Testis (tissue), 5 donors: ENCODE measurements at places on chromosomes 5 and 9. TPM values are rescaled to one million over a fixed set of nuclear protein-coding genes. Genes with fewer than 3 reads are reported as not detected.

GRCh38 chr5:76269259-76269931 is 133.7 kb upstream of the IQGAP2 start:
- no peak for DNase-seq
- no peaks in the 10 kb centered on the region for H3K27me3 ChIP-seq
- no peak overlapping the region for H3K27ac ChIP-seq
- H3K36me3 ChIP-seq, result no peaks in the 10 kb centered on the region

DNA sequence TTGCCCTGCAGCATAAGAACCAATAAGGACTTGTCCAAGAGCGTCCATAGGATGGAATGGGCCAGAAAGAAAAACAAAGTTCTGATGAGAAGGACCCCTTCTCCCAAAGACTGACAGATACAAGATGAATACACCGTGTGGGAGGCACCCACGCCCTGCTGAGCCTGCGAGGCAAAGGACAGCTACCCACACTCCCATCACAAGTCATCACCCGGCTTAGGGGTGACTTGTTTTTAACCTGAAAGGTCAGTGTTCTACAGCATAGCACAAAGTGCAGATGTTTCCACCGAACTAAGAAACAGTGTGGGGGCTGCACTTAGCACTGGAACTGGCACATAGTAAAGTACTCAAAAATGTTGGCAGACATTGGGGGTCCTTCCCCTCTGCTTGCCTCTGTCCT is 13.9 kb downstream of the TNIP1 start:
- H3K4me1 ChIP-seq, result peaks cover 41% of the 10 kb centered on the region
- H3K4me3 ChIP-seq, result no peak overlapping the region
- no peaks in the 10 kb centered on the region for H3K27me3 ChIP-seq
- no peak for DNase-seq
- no peaks in the 10 kb centered on the region for H3K36me3 ChIP-seq

- H3K27me3 ChIP-seq, result no peaks in the 10 kb centered on the region
- H3K27ac ChIP-seq, result no peak overlapping the region
- H3K4me1 ChIP-seq, result no peaks in the 10 kb centered on the region
These were observed 510.1 kb downstream of the NR2F1-AS1 start for GRCh38 chr5:93070938-93071337.

DNA sequence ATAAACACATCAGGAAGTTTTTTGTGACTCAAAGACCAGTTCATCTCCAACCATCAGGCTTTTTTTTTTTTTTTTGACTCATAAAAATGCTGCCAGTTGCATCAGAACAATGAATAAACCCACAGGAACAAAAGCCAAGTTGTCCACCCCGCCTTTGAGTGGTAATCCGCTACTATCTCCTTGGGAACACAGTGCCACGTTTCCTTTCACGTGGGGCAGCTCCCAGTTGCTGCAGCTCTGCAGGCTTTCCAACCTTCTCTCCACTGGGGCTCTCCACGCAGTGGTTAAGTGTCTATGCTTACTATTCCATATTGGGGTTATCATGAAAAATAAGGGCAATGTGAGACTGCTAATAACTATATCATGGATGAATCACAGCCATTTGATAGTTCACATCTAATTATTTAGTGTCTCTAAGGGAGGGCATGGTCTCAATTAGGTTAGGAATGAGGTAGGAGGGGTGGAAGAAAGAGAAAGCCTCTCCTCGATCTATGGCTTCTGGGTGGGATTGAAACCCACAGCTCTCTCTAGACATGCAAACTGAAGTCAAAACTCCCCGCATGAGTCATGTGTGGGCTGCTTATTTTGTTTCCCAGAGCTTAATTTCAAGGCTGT is 55.8 kb upstream of the ACTBL2 start:
- H3K27me3 ChIP-seq, result no peaks in the 10 kb centered on the region
- H3K4me1 ChIP-seq, result no peaks in the 10 kb centered on the region
- H3K36me3 ChIP-seq, result no peaks in the 10 kb centered on the region
- H3K4me3 ChIP-seq, result no peak overlapping the region
- peak; percentile 59 for DNase-seq

GRCh38 chr5:130400091-130400490 is 495.8 kb downstream of the CHSY3 start:
- no peaks in the 10 kb centered on the region for H3K27me3 ChIP-seq
- no peak overlapping the region for H3K27ac ChIP-seq
- no peak for DNase-seq
- H3K4me1 ChIP-seq, result no peaks in the 10 kb centered on the region
- no peak overlapping the region for H3K4me3 ChIP-seq

DNA sequence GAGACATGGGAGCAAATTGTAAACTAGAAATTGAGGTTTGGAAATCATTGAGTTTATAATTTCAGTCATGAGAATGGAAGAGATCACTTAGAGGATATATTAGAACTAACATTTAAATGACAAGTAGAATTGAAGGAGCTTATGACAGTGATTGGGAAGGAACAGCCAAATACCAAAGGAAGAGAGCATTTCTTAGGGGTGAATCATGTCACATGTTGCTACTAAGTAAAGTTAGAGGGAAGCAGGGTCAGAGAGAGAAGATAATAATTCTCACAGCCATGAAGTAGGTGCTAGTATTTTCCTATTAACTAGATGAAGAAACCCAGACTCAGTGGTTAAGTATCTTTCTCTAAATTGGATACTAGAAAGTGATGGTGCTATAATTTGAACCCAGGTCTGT is 59.3 kb downstream of the COMMD10 start:
- H3K27ac ChIP-seq, result no peak overlapping the region
- no peaks in the 10 kb centered on the region for H3K4me1 ChIP-seq
- H3K27me3 ChIP-seq, result no peaks in the 10 kb centered on the region

GRCh38 chr5:1789834-1790471 is 9.7 kb downstream of the MRPL36 start:
- H3K27ac ChIP-seq, result no peak overlapping the region
- H3K27me3 ChIP-seq, result no peaks in the 10 kb centered on the region
- H3K4me1 ChIP-seq, result no peaks in the 10 kb centered on the region
- no peaks in the 10 kb centered on the region for H3K36me3 ChIP-seq
- no peak for DNase-seq

DNA sequence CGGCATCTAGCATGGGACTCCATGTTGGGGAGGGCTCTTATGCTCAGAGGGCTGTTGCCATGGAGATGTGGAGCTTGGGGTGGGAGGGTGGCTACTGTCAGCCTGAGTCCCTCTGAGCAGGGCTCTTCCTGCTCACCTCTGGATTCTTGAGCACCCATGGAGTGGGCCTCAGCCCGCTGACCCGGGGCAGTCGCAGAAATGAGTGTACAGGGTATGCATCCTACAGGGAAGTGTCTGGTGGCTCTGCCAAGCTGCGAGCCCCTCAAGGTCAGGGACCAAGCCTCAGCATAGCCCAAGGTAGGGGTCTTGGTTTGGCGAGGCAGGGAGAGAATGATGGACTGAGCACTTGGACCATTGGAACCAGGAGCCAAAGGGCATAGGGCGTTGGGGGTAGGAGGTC is 104.1 kb downstream of the DAB2IP start:
- H3K4me3 ChIP-seq, result no peak overlapping the region
- no peaks in the 10 kb centered on the region for H3K36me3 ChIP-seq
- H3K4me1 ChIP-seq, result peaks cover 67% of the 10 kb centered on the region
- DNase-seq, result no peak

DNA sequence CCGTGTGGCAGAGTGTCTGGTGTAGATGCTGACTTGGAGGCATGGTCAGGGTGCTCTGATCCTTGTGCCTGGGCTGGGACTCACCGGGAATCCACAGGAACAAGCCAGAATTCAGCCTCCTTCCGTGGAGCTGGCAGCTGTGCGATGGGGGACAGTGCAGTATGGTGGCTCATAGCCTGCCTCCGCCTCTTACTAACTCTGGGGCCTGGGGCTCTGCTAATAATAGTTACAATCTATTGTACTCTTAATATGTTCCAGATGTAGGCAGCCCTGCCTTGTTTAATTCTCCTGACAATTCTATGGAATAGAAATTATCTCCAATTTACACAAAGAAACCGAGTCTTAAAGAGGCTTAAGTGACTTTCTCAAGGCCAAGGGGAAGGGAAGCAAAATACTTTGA is 77.6 kb downstream of the PCDH1 start:
- no peak for DNase-seq
- H3K27ac ChIP-seq, result no peak overlapping the region
- H3K27me3 ChIP-seq, result no peaks in the 10 kb centered on the region
- no peak overlapping the region for H3K4me3 ChIP-seq
- H3K36me3 ChIP-seq, result no peaks in the 10 kb centered on the region

DNA sequence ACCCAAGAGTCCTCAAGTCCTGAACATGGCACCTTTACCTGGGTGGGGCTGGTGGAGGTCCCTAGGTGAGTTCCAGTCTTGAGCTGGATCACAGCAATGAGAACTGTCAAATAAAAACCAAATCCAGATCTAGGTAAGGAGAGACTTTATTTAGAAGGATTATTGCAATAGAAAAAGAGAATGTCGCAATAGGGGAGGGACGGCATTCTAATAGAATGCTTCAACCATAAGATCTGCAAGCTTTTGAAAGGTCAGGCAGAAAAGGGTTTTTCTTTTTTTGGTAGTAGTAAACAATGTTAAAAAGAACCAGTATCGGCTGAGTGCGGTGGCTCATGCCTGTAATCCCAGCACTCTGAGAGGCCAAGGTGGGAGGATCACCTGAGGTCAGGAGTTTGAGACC is 5.2 kb upstream of the GCNT1 start:
- H3K27me3 ChIP-seq, result no peaks in the 10 kb centered on the region
- H3K36me3 ChIP-seq, result no peaks in the 10 kb centered on the region
- no peaks in the 10 kb centered on the region for H3K4me1 ChIP-seq
- H3K27ac ChIP-seq, result no peak overlapping the region
- no peak for DNase-seq

GRCh38 chr9:112327718-112328450 is 5.5 kb downstream of the PTBP3 start:
- H3K4me1 ChIP-seq, result peaks cover 4% of the 10 kb centered on the region
- no peak overlapping the region for H3K4me3 ChIP-seq
- H3K36me3 ChIP-seq, result no peaks in the 10 kb centered on the region
- no peak overlapping the region for H3K27ac ChIP-seq
- no peak for DNase-seq

DNA sequence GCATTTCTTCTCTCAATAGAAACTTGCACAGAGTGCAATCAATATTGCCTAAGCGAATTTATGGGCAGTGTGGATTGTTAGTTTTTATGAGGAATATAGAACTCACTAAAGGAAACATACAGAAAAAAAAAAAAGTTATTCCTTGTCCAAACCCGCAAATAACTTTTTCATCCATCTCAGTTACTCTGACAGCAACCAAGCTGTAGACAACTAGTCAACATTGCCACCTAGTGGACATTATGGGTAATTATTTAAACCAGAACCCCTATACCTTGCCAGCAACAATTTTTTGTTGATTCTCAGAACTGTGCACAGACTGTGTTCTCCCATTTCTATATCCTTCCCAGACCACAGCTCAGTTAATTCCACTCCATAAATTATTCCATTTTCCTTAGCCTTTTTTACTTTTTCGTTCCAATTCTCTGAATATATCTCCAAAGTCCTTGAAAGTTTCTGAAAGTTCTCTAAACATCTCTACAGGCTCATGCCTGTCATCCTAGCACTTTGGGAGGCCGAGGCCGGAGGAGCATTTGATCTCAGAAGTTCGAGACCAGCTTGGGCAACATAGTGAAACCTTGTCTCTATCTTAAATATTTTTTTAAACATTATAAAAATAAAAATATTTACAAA is 2.6 kb upstream of the AFAP1L1 start:
- H3K36me3 ChIP-seq, result no peaks in the 10 kb centered on the region
- H3K4me1 ChIP-seq, result no peaks in the 10 kb centered on the region
- H3K27me3 ChIP-seq, result no peaks in the 10 kb centered on the region
- no peak overlapping the region for H3K4me3 ChIP-seq
- no peak for DNase-seq

DNA sequence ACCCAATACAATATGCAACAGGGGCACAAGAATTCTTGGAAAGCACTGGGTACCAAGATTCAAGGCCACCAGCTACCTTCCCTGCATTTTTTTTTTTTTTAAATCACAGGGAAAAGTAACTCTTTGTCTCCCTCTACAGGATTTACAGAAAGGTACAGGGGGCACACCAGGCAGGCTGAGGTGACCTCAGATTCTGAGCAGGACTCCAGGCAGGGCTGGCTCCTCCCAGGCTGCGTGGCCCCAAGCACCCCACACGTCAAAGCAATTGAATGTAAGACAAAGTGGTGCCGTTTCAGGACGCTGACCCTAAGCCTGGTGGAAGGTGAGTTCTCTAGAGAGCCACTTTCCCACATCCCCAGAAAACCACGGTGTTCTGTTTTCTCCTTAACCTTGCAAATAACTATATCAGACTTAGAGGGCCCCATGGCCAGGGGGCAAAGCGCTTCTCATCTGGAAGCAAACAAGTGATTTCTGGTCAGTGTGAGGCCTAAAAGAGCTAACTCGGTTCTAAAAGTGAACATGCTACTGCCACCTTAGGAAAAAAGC is 222.6 kb downstream of the ROR2 start:
- H3K27me3 ChIP-seq, result no peaks in the 10 kb centered on the region
- H3K27ac ChIP-seq, result no peak overlapping the region
- no peaks in the 10 kb centered on the region for H3K4me1 ChIP-seq
- no peak for DNase-seq
- H3K4me3 ChIP-seq, result no peak overlapping the region

DNA sequence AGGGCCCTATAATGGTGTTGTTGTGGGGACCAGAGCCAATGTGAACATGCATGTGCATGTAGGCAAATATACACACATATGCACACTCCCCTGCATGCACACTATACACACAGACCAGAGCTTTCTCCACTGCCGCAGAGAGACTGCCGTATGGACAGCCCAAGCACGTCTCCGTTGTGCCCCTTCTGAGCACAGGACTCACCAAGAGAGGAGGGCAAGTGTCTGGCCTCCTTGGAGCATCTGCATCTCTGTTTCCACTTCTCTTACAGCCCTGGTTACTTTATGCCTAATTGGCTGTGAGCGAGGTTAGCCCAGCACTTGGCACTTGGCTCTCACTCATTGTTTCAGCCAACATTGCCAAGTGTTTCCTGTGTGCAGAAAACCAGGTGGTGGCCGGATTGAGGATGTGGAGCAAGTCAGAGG is 30.4 kb downstream of the CSF2 start:
- H3K27ac ChIP-seq, result no peak overlapping the region
- DNase-seq, result no peak
- H3K4me1 ChIP-seq, result peaks cover 7% of the 10 kb centered on the region
- no peaks in the 10 kb centered on the region for H3K27me3 ChIP-seq
- H3K4me3 ChIP-seq, result no peak overlapping the region

GRCh38 chr5:98968056-98968564 is 39.3 kb upstream of the CHD1 start:
- no peak overlapping the region for H3K4me3 ChIP-seq
- DNase-seq, result no peak
- no peak overlapping the region for H3K27ac ChIP-seq
- H3K36me3 ChIP-seq, result no peaks in the 10 kb centered on the region

GRCh38 chr5:124001036-124001615 is 489.1 kb downstream of the CSNK1G3 start:
- H3K27me3 ChIP-seq, result no peaks in the 10 kb centered on the region
- H3K36me3 ChIP-seq, result no peaks in the 10 kb centered on the region
- no peak overlapping the region for H3K4me3 ChIP-seq
- H3K27ac ChIP-seq, result no peak overlapping the region
- DNase-seq, result no peak

GRCh38 chr5:8827696-8828095 is 718.2 kb downstream of the SEMA5A start:
- H3K27me3 ChIP-seq, result no peaks in the 10 kb centered on the region
- no peak for DNase-seq
- H3K4me1 ChIP-seq, result no peaks in the 10 kb centered on the region
- no peaks in the 10 kb centered on the region for H3K36me3 ChIP-seq
- H3K4me3 ChIP-seq, result no peak overlapping the region
- H3K27ac ChIP-seq, result no peak overlapping the region

- H3K27me3 ChIP-seq, result no peaks in the 10 kb centered on the region
- DNase-seq, result no peak
- no peak overlapping the region for H3K27ac ChIP-seq
These were observed 28.8 kb downstream of the CNTFR start for GRCh38 chr9:34560599-34561214.

SV2C gene
- total RNA-seq, result 0.87 TPM

LRRTM2 gene
- total RNA-seq, result 0.16 TPM

C9orf153 gene
- 5.0 TPM for total RNA-seq

FAM221B gene
- total RNA-seq, result 7.2 TPM

LCN9 gene
- total RNA-seq, result 0.68 TPM

CDKN2B gene
- total RNA-seq, result 17.3 TPM

BRINP1 gene
- 1.2 TPM for total RNA-seq
